ENCODE measurements at places on chromosomes 5 and 9.

GRCh38 chr5:130066644-130067043, 162.4 kb downstream of the CHSY3 start:
- ATAC-seq = no peak

GRCh38 chr9:107174441-107174840, 108.6 kb upstream of the RAD23B start:
- ATAC-seq = no peak

GRCh38 chr5:132250547-132250946, 6.9 kb upstream of the PDLIM4 start:
- no peak for ATAC-seq

DNA sequence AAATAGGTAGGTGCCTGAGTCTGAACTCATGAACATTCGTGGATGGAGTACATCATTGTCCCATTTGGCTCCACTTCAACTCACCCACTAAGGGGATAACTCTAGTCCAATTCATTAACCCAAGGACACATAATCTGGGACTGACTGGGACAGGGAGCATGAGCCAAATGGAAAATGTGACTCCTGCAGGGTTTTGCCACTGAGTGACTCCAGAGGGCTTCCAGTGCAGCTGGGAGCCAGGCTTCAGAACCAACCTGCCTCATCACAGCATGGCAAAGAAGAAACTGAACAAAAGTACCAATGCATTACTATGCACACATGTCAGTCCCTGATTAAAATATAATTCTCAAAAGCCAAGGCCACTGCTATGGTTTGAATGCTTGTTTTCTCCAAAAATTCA, 159.7 kb upstream of the SNX2 start:
- no peak for ATAC-seq

DNA sequence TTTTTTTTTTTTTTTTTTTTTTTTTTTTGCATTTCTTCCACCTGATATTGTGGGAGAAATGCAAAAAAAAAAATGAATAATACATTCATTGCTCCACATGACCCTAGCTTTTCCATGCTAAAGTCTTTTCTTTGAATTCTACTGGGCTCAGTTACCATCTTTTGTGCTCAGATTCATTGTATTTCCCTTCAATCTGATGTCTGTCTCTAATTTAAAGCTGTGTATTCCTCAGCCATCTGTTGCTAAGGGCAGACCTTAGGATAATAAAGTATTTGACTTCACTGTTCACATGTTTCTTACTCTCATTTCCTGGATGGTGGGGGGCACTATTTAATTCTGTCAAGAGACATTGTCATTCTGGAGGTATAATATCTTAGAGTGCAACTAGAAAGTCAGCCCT, 123.5 kb downstream of the FGF10 start:
- ATAC-seq = no peak
